ENCODE measurements at places on chromosomes 4 and X.

- no peak for DNase-seq
Observed at GRCh38 chrX:16778545-16778944, 7.7 kb upstream of the TXLNG start.

- no peak for DNase-seq
Observed at GRCh38 chr4:120897981-120898719, 24.4 kb downstream of the PRDM5 start.

- DNase-seq = no peak
Observed at GRCh38 chr4:19577097-19577496, 674.6 kb upstream of the SLIT2 start.

GRCh38 chr4:108590776-108591175 is 29.6 kb upstream of the RPL34 start:
- no peak for DNase-seq
